Testis (tissue), 5 donors: ENCODE measurements at places on chromosomes 5 and 9. TPM values are rescaled to one million over a fixed set of nuclear protein-coding genes. Genes with fewer than 3 reads are reported as not detected.
A peak's percentile ranks its signal among the peaks of the same experiment; 100 is the strongest.

LURAP1L gene
- polyA plus RNA-seq, result 3.0 TPM

DNA sequence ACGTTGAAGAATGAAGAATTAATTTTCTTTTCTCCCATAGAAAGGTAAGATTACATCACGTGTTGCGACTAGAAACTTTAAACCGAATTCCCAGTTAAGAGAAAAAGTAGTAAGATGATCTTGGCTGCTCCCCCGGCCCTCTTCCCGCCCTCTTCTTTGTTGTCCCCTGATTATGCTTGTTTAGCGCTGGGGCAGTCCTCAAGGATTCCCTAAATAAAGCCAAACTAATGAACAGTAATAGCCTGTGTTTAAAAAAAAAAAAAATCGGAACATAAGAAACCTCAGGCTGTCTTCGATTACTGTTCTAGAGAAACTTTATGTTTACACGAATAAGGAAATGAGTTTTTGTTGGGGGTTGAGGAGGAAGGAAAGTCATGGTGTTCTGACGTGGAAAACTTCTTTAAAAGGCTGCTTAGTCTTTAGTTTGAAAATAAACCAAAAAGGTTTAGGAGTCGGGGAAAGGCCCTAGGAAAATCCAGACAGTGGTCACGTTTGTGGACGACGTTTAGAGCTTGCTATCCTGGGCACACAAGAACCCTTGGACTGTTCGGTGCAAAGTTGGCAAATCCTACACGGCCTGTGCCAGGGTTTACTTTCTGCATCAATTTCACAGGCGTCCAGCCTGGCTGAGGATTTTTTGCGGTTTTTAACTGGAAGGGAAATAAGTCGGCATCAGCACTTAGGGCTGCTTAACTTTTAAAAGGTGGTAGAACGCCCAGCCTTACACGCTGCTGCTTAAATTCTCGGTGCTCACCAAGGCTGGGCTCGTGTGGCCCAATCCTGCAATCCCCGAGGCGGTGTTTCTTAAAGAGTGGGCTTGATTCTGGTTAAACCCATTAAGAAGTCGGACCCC lies 1.1 kb upstream of the MAT2B start:
- peak overlapping the region; percentile 94 for H3K27ac ChIP-seq
- peaks cover 24% of the 10 kb centered on the region for H3K4me1 ChIP-seq
- H3K36me3 ChIP-seq, result no peaks in the 10 kb centered on the region
- no peaks in the 10 kb centered on the region for H3K27me3 ChIP-seq

DNA sequence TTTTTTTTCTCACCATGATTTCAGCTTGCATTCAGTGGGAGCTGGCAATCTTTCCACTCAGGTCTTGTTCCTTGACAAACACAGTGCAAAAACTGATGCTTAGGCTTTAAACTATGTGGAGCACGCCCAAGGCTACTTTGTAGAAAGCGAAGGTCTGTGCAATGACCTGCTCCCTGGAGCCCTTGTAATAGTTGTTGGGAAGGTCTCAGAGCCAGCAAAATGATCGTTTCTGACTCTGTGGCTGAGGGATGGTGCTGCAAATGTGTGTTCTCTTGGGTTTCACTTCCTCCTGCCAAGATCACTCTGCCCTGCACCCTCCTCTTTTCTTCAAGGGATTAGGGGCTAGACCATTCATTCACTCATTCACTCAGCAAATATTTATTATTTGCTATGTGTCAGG lies 249.7 kb upstream of the MAP3K1 start:
- no peak overlapping the region for H3K4me3 ChIP-seq
- H3K27me3 ChIP-seq, result no peaks in the 10 kb centered on the region
- H3K36me3 ChIP-seq, result no peaks in the 10 kb centered on the region
- H3K4me1 ChIP-seq, result no peaks in the 10 kb centered on the region
- no peak for DNase-seq

DNA sequence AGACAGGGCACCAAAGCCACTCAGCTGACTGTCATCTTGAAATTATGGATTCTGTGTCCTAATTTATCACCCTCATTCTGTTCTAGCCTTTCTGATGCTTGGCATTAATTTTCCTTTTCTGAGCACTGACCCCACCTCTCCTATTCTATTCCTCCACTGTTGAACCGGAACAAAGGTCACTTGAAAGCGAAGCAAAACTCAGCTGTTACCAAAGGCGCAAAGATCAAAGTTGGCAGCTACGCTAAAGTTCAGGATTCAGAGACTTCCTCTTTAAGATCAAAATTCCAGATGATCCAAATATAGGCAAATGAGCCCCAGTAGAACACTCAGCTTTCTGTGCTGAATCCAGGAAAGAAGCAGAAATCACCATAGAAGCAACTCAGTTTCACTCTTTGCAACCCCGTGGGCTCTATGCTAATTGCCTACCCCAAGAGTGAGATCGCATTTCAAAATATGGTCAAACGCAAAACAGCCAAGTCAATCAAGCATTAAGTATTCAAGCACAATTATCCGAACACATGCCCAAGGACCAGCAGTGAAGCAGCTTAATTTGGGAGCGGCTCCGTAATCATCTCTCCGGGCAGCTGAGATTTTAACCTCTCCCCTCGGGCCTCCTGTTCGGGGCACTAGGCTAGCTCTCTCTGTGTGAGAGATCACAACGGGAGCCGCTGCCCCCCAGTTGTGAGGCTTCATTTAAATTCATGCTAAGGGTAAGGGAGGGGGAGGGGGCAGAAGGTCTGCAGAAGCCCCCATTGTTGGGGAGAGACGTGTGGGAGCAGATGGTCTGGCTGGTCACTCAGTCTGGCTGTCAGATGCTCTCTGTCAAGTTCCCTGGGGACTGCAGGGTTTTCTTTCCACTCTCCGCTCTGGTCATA lies 288.6 kb downstream of the ELAVL2 start:
- no peaks in the 10 kb centered on the region for H3K36me3 ChIP-seq
- H3K27ac ChIP-seq, result no peak overlapping the region
- DNase-seq, result no peak
- no peak overlapping the region for H3K4me3 ChIP-seq
- H3K4me1 ChIP-seq, result no peaks in the 10 kb centered on the region

DEPDC1B gene
- 23.6 TPM for polyA plus RNA-seq

GRCh38 chr9:89751079-89751825 lies 146.4 kb downstream of the GADD45G start:
- no peaks in the 10 kb centered on the region for H3K36me3 ChIP-seq
- peaks cover 24% of the 10 kb centered on the region for H3K4me1 ChIP-seq
- peak; percentile 59 for DNase-seq
